ENCODE measurements at places on chromosomes 1 and 21. TPM values are rescaled to one million over a fixed set of nuclear protein-coding genes. Genes with fewer than 3 reads are reported as not detected.

- peak; percentile 28 for DNase-seq
Measured at GRCh38 chr1:58718435-58718834, 18.6 kb upstream of the MYSM1 start.

DNA sequence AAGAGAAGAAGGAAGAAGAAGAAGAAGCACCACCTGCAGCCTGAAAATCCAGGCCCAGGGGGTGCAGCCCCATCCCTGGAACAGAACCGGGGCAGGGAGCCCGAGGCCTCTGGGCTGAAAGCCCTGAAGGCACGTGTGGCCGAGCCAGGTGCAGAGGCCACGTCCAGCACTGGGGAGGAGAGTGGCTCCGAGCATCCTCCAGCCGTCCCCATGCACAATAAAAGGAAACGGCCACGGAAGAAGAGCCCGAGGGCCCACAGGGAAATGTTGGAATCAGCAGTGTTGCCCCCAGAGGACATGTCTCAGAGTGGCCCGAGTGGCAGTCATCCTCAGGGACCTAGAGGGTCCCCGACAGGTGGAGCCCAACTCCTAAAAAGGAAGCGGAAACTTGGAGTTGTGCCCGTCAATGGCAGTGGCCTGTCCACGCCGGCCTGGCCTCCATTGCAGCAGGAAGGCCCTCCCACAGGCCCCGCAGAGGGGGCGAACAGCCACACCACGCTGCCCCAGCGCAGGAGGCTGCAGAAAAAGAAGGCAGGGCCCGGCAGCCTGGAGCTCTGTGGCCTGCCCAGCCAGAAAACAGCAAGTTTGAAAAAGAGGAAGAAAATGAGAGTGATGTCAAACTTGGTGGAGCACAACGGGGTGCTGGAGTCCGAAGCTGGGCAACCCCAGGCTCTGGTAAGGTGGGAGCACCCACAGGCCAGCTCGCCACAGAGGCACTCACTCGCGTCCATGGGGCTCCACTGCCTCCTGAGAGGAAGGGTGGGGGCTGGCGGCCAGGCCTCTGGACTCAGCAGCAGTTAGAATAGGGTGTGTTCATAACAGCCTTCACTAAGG lies 28.4 kb downstream of the RRP1B start:
- DNase-seq = no peak

- DNase-seq = no peak
Measured at GRCh38 chr1:43861988-43862735, 71.4 kb upstream of the ARTN start.

DNA sequence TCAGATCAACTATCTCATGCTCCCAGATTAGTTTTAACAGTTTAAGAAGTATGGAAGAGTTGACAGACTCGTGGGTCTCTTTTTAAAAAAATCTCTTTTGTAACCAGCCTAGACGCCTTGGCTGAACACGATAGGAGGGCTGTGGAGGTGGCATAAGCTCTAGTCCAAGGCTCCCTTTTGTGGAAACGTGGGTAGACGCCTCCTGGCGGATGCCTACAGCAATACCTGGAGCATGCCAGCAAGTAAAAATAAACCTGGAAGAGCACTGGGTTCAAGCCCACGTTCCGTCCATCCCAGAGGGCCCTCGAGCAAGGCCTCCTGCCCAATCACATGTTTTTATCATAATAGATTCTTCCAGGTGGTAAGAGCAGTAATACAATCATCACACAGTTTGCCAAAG lies 87.9 kb downstream of the RGS7 start:
- DNase-seq = no peak

DNA sequence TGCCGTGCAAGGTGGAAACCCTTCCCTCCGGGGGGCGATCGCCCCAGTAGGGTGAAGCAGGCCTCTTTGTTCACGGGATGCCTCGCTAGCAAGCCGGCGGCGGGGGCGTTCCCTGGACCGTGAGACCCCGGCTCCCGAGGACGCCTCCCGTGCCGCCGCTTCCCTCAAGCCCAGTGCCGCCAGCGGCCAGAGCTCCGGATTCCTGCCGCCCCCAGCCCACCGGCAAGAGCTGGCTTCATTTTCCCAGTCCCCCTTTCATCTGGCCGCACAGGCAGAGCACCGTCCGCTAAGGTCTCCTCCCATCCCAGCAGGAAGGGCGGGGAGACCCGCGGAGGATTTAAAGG lies 16.3 kb downstream of the IER5 start:
- no peak for DNase-seq

GRCh38 chr1:86507935-86508582 lies 38.8 kb upstream of the CLCA4 start:
- DNase-seq = peak; percentile 72

GRCh38 chr1:231743966-231744365 lies 117.4 kb downstream of the DISC1 start:
- no peak for DNase-seq

Gene ADAMTS4
- 3.1 TPM for total RNA-seq

Gene MASP2
- total RNA-seq = not detected

Gene TACSTD2
- total RNA-seq = 0.36 TPM

Gene CCDC190
- 4.6 TPM for total RNA-seq
